ENCODE measurements at places on chromosomes 11 and 22.

GRCh38 chr22:33772745-33773144 lies 147.5 kb downstream of the LARGE1 start:
- DNase-seq, result no peak

DNA sequence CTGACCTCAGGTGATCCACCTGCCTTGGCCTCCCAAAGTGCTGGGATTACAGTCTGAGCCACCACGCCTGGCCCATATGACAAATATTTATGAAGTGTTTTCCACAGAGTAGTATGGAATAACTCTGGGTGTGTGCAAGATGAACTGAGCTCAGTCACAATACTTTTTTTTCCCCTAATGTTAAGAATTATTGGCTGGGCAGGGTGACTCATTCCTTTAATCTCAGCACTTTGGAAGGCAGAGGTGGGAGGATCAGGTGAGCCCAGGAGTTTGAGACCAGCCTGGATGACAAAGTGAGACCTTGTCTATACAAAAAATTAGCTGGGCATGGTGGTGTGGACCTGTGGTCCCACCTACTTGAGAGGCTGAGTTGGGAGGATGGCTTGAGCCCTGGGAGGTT lies 6.4 kb downstream of the PTPRJ start:
- no peak for DNase-seq

GRCh38 chr11:84558085-84558905 lies 1068.8 kb downstream of the DLG2 start:
- DNase-seq, result no peak

DNA sequence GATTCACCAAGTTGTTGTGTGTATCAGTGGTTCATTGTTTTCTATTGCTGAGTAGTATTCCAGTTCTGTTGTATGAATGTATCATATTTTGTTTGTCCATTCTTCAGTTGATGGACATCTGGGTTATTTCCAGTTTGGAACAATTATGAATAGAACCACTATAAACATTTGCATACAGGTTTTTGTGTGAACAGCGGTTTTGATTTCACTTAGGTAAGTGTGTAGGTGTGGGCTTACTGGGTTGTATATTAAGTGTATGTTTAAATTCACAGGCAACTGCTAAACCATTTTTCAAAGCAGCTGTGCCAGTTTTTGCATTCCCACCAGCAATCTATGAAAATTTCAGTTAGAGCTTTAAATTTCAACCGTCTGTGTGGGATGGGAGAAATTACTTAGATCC lies 217.8 kb downstream of the NELL1 start:
- DNase-seq, result no peak

- DNase-seq, result no peak
These were observed 3.6 kb downstream of the AHNAK start for GRCh38 chr11:62542750-62543567.

DNA sequence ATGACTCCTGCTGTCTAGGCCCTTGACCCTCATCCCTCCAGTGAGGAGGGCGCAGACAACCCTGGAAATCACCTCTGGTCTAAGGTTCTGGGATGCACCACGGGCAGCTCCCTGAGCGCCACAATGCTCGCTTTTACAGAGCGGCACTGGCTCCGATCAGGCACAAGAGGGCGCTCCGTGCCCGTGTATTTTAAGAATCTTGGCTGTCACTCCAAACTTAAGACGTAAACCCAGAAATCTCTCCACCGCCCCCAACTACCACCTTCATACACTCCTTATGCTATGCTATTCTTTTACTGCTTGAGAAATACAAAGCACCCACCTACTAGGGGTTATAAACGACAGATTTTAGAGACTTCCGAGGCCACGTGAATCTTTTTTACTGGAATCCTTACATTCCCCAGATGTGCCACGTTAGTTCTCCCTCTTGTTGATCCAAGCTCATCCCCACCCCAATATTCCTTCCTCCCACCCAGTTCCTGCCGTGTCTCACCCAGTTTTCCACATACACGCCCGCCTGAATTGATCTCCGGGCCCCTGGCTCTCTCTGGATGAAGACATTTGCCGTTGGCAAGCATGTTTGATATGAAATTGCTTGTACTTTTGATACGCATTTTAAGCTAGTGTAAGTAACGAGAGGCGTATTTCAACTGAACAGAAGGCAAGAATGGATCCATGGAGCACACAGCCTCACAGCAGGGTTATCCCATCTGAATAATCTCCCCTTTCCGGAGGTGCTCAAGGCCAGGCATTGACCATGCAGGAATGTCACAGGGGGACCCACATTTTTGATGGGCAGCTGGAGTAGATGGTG lies 453.5 kb downstream of the OPCML start:
- DNase-seq, result no peak

GRCh38 chr11:117879516-117880480 lies 3.3 kb upstream of the FXYD6 start:
- DNase-seq, result no peak

DNA sequence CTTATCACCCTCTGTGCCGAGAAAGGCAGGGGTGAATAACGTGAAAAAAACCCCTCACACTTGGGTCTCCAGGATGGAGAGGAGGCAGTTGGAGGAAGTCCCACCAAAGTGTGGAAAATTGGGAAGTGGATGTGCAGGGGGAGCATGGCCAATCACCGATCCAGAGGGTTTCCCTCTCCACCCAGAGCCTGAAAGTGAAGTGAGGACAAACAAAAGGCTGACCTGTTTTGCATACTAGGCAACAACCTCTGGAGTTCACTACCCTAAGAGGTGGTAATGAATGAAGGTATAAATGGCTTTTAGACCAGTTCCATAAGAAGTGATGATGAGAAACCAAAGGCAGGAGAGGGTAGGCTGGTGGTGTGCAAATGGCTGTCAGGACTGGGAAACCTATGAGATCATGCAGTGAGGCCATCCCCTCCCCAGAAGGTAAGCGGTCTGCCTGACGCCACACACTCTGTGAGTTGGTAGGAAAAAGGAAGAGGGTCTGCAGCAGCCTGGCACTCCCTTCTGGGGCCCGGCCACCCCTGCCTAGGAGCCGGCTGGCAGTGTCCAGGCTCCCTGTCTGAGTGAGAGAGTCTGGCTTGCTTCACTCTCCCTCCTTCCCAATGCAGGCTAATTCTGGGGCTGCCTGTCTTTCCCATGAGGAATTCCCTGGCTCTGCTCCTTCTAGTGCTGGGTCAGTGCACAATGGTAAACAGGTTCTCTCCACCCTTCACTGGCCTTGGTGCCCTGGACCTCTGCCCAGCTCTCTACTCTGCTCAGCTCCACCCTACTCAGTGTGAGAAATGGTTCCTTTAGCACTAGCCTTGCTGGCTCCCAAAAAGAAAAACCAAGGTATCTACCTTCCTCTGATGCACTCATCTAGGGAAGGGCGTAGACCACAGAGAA lies 15.6 kb downstream of the TBC1D10A start:
- DNase-seq, result no peak

- no peak for DNase-seq
These were observed 41.9 kb upstream of the PDGFD start for GRCh38 chr11:104205838-104206237.

- no peak for DNase-seq
These were observed 426.8 kb upstream of the CADM1 start for GRCh38 chr11:115930886-115931547.

- no peak for DNase-seq
These were observed 5.1 kb downstream of the BID start for GRCh38 chr22:17769013-17769715.

- no peak for DNase-seq
These were observed 40.1 kb upstream of the WNT11 start for GRCh38 chr11:76246271-76246933.
